GM12865 (cell line): ENCODE measurements at places on chromosomes 7 and 10.

- no peak for DNase-seq
Measured at GRCh38 chr7:155951554-155952158, 139.4 kb upstream of the SHH start.

DNA sequence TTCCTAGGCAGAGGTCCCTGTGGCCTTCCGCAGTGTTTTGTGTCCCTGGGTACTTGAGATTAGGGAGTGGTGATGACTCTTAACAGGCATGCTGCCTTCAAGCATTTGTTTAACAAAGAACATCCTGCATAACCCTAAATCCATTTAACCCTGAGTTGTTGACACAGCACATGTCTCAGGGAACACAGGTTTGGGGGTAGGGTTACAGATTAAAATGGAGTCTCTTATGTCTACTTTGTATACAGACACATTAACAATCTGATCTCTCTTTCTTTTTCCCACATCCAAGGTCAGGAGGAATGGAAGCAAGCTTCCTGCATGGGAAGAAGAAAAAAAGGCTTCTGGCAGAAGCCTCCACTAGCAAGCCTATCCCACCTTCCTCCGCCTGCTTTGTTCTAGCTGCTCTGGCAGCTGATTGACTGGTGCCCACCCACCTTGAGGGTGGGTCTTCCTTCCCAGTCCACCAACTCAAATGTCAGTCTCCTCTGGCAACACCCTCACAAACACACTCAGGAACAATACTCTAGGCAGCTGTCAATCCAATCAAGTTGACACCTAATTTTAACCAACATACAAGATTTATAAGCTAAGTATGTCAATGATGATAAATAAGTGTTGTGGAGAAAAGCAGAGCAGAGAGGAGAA is 176.5 kb upstream of the CCZ1B start:
- no peak for DNase-seq

DNA sequence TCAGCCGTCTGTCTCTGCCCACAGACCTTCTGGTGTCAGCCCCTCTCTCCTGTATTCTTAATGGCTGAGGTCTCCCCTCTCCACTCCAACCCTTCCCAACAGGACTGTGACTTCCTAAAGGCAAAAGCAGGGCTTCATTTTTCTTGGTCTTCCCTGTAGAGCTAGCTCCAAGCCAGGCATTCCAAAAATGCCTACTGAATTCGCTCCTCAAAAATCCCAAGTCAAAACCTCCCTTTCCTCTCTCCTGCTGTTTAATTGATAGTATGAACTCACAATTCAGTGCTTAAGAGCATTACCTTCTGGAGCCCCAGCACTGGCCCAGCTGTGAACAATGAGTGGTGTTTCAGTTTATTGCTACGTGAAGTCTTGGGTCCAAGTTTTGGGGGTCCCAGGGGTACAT is 628.4 kb downstream of the PARD3 start:
- DNase-seq: no peak

DNA sequence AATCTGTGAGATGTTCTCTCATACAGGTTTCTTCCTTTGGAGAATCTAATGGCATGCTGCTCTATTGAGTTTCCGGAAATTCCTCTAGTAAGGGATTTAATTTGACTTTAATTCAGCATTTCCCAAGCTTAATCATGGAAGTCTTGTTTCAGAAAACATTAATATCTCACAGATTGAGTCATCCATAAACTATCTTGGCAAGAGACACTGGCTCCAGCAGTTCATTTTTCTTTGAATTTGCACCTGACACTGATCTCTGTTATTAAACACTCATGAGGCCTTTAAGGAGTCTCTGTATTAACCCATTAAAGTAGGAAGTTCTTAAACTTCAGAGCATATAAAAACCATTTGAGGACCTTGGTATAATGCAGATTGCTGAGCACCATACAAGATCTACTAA is 3.6 kb upstream of the ITGB8 start:
- DNase-seq: no peak

DNA sequence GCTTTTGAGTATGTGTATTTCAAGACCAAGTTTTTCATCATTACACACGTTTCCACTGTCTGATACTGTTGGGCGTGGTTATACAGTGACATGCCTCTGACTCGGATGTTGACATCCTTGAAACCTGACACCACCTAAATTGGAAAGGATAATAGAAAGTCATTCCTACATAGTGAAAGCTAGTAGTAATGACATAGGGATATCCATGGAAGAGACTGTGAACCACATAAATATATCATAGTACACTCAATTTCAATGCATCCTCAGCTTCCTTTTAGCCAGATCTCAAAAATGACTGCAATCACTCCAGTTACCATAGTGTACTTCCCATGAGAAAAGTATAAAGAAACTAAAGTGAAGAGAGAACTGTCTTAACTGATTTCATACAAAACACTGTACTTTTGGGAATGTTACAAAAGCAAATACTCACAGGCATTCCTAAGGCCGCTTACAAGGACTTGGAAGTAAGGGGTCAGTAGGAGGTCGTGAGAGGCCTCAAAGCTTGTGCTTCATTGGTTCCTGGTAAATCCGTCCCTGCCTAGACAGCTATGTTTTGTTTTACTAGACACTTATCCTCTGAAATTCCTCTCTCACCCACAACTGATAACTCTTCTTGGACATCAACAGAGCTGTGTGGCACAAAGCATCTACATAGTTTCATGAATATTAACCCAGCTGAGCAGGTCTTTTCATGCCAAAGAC is 71.8 kb upstream of the VWDE start:
- DNase-seq: no peak

GRCh38 chr10:130429809-130430208 is 293.6 kb downstream of the GLRX3 start:
- DNase-seq: no peak

- peak; percentile 47 for DNase-seq
Measured at GRCh38 chr10:6647811-6648526, 67.9 kb upstream of the PRKCQ start.

GRCh38 chr7:66333443-66333842 is 128.3 kb downstream of the TPST1 start:
- no peak for DNase-seq

DNA sequence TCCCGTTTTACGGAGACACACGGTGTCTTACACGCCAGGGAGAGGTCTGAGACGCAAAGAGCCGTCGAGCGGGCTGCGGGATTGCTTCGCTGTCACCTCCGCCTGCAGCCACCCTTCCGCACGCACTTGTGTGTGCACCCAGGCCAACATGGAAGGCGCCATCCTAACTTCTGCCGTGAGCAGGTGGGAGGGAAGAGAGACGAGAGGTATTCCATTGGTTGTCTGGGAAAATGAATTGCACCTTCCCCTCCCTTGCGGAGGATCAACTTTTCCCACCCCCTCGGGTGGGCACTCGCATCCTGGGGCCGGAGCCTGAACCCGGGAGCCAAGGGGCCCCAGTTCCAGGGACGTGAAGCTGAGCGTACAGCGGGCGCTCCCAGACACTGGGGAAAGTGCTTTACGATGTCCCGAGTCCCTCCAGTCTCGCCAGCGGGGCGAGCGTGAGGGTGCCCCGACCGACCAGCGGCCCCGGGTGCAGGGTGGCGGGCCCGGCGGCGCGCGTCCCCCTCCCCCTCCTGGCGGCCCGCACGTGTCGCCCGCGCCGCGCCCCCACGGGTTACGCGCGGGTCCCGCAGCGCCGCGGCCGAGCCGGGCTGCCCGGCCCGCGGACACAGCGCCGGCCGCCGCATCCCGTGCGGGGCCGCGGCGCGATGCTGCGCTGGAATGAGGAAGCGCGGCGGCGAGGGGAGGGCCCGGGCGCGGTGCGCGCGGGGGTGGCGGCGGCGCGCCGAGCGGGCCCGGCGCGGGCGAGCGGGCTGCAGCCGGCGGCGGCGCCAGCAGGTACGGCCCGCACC is 984 bp upstream of the IKZF1 start:
- DNase-seq: no peak

GRCh38 chr7:42978496-42978895 is 46.3 kb downstream of the MRPL32 start:
- DNase-seq: no peak

DNA sequence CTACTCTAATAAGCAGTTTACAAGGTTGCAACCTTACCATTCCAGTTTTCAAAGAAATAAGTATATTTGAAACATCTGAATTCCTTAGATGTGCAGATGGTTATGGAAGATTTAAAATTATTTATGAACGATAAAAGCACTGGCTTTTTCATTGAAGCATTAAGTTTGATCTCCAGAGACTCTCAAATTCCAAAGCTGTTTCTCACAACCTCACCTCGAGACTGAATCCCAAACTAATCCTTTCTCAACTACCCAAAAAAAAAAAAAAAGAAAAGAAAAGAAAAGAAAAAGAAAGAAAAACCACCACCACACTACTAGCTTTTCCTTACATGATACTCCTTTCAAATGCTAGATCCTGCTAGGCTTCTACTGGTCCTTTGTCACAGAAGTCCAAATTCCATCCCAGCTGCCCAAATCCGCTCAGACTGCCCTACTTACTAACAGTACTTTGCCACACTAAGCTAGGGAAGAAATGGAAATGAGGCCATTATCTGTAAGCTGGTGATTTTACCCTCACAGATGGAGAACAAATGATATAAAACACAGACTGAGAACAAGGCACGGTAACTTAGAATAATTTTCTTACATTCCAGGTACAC is 100.6 kb upstream of the CDK1 start:
- DNase-seq: no peak

- no peak for DNase-seq
Measured at GRCh38 chr7:32559480-32559879, 64.2 kb downstream of the AVL9 start.

DNA sequence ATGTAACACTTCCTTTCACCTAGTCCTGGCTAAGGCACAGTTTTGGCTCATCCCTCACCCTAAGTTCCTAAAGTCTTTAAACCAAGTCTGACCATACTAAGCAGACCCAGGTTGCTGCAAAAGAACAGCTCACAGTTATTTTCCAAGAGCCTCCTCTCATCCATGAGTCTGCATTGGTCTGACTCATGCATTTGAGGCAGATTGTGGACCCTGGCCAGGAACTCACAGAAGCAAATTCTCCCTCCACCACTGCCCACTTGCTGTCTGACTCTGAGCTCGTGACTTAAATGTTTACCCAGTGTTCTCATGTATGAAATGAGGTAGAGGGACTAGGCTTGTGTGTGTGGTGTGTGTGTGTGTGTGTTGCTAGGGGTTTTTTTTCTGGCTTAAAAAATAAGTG is 1272.8 kb downstream of the TYW1 start:
- DNase-seq: no peak

GRCh38 chr7:100556541-100556940 is 17.2 kb downstream of the SAP25 start:
- no peak for DNase-seq

DNA sequence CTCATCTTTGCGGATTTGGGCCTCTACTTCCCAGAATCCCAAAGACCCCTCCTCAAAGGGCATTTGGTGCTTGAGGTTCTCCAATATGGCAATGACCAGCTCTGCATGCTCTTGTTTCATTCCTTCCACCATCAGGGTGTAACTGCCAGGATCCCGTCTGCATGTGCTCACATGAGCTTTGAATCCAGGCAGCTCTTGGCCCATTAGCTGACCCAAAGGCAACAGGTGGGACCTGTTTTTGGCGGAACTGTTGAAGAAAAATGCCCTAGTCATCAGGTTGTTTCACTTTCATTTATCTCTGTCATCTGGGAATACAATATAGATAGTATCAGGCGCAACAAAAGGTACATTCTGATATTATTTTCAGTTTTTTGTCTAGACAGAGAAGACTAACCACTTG is 159.1 kb upstream of the TCF7L2 start:
- DNase-seq: no peak

- DNase-seq: no peak
Measured at GRCh38 chr10:103861505-103861904, 6.1 kb upstream of the SH3PXD2A start.

DNA sequence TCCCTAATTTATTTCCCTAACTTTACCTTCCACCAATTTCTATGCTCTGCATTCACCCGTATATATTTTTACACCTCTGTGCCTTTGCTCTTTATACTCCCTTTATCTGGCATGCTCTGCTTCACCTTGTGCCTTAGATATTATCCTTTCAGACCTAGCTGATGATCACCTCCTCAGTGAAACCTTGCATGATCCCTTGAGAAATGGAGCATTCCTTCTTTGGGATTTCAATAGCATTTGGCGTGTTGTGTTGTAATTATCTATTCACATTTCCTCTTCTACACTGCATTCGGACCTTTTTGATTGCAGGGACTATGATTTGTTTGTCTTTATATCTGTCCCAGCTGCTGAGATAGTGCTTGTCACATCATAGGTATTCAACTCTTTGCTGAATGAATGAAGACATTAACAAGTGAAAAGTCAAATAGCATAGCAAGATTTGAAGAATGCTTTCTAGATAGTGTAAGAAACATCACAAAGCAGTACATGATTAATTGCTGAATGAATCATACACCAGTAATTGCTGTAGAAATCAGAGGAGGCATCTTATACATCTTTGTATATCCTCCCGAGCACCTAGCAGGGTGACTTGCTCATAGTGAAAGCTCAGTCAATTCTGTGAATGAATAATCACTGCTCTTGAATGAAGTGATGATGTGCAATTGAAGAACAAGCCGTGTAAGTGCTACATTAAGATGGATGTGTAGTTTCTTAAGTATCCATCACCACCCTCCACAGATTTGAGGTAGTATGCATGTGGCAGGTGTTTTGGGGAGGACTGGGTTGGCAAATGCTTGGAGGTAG is 2.0 kb upstream of the TM9SF3 start:
- DNase-seq: peak; percentile 74

DNA sequence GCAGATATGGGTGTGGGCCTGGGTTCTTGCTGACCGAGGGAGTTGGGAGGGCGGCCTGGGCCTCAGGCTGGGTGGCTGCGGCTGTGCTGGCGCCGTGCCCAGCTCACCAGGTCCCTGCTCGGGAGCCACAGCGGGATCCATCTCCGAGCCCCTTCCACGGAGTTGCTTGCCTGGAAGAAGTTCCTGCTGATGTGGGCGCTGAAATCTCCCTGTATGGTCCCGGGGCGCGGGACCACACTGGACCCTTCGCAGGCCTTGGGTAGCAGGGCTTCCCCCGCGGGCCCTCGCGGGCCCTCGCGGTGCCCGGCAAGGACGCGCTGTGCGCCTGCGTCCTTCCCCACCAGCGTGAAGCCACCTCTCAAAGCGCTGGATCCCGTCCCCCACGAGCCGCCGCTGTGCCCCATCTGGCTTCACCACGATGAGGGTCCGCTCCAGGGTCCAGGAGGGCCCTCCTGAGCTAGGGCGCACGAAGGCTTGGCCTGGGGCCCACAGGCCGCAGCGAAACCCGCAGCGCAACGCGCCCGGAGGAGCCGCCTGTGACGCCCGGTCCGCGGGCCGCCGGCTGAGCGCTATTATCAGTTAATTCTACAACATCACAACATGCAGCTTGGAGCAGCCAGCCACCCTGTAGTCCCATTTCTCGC is 31.5 kb downstream of the RAB19 start:
- no peak for DNase-seq

- no peak for DNase-seq
Measured at GRCh38 chr7:151740081-151740851, 136.6 kb downstream of the PRKAG2 start.
